NCI-H1105 treated with DMSO at 0.1 percent for 48 hours (cell line): ENCODE measurements at places on chromosomes 4 and X.

DNA sequence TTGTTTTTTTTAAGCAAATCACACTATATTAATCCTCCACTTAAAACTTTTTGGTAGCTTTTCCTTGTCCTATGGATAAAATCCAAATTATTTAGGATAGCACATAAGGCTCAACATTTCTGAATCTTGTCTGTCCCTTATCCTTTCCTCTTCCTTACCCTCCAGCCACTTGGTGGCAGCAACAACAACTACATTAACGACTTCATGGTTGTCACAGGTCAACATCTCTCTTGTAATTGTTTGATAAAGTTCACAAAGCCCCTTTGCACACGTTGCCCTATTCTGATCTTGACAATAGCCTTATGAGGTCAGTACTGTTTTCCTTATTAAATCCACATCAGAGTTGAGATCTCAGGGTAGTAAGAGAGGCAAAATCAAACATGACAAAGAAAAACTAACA, 269.0 kb upstream of the PABPC4L start:
- DNase-seq = no peak

GRCh38 chr4:145293658-145294057, 113.3 kb upstream of the OTUD4 start:
- no peak for DNase-seq

GRCh38 chrX:134570509-134570846, 87.8 kb downstream of the PLAC1 start:
- no peak for DNase-seq

DNA sequence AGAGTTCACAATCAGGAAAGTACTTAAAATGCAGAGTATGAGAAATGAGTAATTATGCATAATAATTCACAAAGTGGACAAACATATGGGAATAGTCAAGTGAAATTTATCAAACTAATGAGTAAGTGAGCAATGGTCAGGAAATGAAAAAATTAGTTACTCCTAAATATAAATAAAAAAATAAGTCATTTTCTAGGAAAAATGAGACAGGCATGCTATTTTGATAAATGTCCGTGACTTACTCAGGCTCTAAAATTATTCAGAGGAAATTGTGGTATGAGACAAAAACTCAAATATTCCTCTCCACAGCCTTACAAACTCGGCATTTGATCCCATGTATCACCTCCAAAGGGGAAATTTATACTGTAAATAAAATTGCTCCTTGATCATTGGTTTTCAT, 181.2 kb downstream of the COX18 start:
- no peak for DNase-seq

- DNase-seq = no peak
Observed at GRCh38 chr4:181063212-181063611, 1180.0 kb upstream of the TENM3 start.

GRCh38 chr4:176467001-176467400, 147.2 kb downstream of the SPCS3 start:
- no peak for DNase-seq

DNA sequence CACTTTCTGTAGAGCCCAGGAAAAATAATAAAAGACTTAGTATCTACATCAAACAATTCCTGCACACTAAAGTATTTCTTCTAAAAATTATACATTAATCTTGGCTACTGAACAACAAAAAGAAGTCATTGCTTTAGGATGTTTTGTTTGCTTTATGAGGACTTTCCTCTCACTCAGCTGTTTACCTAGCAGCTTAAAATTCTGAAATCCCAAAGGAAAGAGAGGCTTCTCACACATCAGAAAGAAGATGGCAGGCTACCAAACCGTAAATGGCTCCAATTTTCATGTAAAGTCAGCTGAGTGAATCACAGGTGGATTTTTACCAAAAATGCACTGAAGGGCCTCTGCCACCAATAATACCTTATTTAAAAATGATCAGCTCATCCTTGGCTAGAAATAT, 9.0 kb upstream of the TRPC3 start:
- DNase-seq = no peak

- DNase-seq = no peak
Observed at GRCh38 chrX:17298564-17298963, 76.4 kb upstream of the NHS start.
